Left lung (tissue), 14 donors: ENCODE measurements at places on chromosomes 5 and 9. TPM values are rescaled to one million over a fixed set of nuclear protein-coding genes. Genes with fewer than 3 reads are reported as not detected.

GRCh38 chr5:66929995-66930394 lies 266.6 kb downstream of the CD180 start:
- DNase-seq, result no peak

DNA sequence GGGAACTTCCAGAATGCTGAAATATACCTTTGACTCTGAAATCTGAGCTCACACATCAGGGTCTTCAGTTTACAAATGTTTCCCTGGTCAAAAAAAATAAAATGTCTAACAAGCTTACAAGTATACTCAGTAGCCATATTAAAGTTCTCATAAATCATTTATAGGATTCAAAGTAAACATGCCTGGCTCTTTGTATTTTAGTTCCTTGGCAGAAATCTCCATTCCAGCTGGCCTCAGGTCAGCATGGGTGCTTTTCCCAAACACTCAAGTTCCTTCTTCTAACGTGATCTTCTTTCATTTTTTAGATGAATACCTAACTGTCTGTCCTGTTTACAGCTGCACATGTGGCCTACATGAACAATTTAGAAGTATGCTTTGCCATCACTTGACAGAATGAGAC lies 263.2 kb downstream of the GAS1 start:
- no peak for DNase-seq

Gene NXNL2
- 0.65 TPM for polyA plus RNA-seq

GRCh38 chr5:126680191-126680817 lies 79.6 kb downstream of the PHAX start:
- no peak for DNase-seq

DNA sequence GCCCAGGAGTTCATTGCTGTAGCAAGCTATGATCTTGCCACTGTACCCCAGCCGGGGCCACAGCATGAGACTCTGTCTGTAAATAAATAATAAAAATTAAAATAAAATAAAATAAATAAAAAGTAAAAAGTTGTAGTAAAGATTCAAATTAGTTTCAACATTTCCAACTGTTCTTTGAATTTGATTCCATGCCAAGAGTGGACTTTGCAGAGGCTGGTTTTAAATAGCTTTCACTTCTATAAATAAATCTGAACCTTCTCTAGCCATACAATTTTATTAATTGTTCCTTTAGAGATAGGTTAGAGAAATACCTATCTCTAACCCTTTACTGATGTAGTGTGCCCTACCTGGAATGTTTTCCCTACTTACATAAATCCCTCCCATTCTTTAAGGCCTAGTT lies 129.7 kb upstream of the SLIT3 start:
- DNase-seq, result no peak

Gene GCNT4
- 1.1 TPM for polyA plus RNA-seq

GRCh38 chr5:64773533-64773932 lies 4.8 kb downstream of the CWC27 start:
- DNase-seq, result no peak

GRCh38 chr5:57858905-57859304 lies 376.3 kb upstream of the ACTBL2 start:
- no peak for DNase-seq

GRCh38 chr9:126499005-126499910 lies 114.5 kb upstream of the LMX1B start:
- peak; percentile 41 for DNase-seq

- DNase-seq, result no peak
Observed at GRCh38 chr5:109347252-109347888, 62.4 kb downstream of the PJA2 start.

DNA sequence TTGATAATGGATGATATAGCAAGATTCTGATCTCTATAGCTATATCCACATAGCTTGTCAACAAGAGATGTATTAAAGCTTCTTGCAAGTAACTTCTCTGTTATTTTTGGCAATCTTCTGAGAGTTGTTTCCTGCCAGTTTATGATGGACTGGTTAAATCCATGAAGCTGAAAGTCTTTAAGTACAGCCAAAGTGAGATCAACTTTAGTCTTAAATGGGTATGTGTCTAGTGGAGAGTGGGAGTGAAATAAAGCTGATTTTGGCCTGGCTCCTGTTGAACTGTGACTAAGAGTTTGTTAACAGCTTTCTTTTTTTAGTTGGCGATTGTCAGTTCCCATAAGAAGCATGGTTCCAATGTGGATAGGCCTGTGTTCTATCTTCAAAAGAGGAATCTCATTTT lies 350.9 kb upstream of the PCSK5 start:
- no peak for DNase-seq

DNA sequence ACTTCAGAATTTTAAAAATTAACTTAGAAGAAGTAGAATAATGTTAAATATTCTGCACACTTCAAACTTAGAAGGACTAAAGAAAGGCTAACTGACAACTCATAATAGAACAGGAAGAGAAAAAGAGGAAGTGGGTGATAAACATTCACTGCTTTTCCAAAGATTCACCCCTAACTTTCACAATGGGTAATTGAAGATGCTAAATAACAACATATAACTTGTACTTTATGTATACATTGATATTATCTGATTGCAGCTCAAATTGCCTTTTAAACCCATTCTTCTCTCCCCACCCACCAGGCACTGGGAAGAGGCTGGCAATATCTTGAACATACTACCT lies 376.6 kb downstream of the EFNA5 start:
- DNase-seq, result no peak

GRCh38 chr9:13778631-13779030 lies 499.1 kb upstream of the MPDZ start:
- no peak for DNase-seq

- no peak for DNase-seq
Observed at GRCh38 chr5:55220433-55221185, 6.5 kb downstream of the MCIDAS start.

Gene GRK6
- polyA plus RNA-seq, result 21.9 TPM
